ENCODE measurements at places on chromosomes 11 and 22. TPM values are rescaled to one million over a fixed set of nuclear protein-coding genes. Genes with fewer than 3 reads are reported as not detected.
A peak's percentile ranks its signal among the peaks of the same experiment; 100 is the strongest.

GRCh38 chr11:11605181-11605580, 16.6 kb downstream of the GALNT18 start:
- DNase-seq, result no peak

- DNase-seq, result peak; percentile 40
Measured at GRCh38 chr11:74956397-74957015, 7.4 kb downstream of the SPCS2 start.

DNA sequence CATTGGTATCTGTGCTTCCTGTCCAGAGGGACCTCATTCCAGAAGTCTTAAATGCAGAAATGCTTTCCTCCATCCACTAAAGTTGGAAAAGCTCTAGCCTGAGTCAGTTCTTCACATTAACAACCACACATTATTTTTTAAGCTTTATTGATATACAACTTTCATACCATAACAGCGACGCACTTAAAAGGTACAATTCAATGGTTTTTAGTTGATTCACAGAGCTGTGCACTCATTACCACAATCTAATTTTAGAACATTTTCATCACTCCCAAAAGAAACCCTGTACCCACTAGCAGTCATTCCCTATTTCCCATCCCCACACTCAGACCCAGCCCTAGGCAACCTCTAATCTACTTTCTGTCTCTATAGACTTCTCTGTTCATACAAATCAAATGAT, 27.6 kb downstream of the GALNT18 start:
- DNase-seq, result no peak

DNA sequence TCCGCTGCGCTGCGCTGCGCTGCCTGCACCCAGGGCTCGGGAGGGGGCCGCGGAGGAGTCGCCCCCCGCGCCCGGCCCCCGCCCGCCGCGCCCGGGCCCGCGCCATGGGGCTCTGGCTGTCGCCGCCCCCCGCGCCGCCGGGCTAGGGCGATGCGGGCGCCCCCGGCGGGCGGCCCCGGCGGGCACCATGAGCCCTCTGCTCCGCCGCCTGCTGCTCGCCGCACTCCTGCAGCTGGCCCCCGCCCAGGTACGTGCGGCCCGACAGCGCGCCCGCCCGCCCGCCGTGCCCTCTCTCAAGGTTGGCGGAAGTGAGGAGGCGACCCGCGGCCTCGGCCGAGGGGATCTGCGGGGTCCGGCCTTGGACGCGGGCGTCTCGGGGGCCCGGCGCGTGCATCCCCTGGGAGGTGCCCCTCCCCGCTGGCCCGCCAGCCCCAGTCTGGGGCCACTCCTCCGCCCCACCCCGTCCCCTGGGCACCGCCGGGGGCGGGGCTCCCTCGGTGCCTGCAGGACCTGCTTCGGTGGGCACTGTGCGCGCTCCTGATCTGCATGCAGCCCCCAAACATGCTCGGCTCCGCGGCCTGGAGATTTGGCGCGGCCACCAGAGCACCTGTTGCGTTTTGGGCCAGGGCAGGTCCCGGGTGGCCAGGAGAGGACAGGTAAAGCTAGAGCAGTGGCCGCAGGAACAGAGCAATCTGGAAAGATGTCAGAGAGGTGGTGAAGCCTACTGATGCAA, 429 bp downstream of the VEGFB start:
- DNase-seq, result peak; percentile 64

- no peak for DNase-seq
Measured at GRCh38 chr22:47575291-47575690, 812.8 kb downstream of the TBC1D22A start.

- DNase-seq, result no peak
Measured at GRCh38 chr22:26725012-26725676, 67.8 kb downstream of the MIAT start.

GRCh38 chr11:133966921-133967598, 10.3 kb upstream of the IGSF9B start:
- DNase-seq, result peak; percentile 52

DNA sequence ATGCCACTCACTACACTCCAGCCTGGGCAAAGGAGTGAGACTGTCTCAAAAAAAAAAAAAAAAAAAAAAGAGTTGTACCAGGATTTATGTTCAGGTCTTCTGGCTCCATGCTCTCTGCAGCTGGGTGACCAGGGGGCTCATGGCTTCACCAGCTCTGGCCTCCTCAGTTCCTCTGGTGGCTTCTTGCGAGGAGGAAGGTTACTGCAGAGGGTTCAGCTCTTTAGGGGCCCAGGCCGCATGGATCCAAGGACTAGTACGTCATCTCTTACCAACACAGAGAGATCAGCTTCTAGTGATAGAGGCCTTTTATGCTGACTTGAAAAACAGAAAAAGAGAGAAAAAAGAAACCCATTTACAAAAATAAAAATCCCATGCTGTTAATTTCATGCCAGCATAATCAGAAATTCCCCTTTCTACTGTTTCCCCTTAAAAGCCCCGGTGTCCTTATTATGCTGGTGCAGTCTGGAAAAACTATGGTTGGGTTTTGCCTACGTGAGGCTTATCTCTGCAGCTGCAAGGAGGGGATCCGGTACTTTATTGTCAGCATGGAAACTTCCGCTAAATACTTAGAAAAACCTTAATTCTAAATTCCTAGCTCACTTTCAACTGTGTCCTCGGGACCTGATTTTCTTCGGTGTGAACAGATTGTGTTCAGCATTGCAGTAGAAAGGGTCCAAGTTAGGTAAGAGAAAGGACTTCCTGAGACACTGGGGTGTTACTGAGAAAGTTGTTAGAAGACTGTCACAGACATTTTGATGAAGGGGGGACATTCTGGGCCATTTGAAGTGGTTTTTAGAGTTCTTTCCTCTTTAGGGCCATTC, 13.7 kb downstream of the ZBTB16 start:
- DNase-seq, result no peak

DNA sequence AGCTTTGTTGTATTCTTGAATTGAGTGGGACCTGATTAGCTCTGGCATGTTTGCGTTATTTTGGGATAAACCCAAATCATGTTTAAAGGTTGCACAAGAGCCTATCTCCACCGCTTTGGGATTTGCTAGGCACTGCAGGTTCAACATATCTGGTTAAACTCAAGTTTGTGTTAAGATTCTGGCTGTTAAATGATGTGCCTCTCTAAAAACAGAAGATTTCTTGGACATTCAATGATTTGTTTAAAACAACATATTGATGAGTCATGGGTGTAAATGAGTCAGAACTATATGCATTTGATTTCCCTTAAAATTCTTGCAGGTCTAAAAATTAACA, 67.4 kb downstream of the AMOTL1 start:
- DNase-seq, result no peak

GRCh38 chr11:132408877-132409276, 1038.5 kb downstream of the NTM start:
- no peak for DNase-seq

- no peak for DNase-seq
Measured at GRCh38 chr22:36381513-36382128, 6.1 kb downstream of the MYH9 start.

DNA sequence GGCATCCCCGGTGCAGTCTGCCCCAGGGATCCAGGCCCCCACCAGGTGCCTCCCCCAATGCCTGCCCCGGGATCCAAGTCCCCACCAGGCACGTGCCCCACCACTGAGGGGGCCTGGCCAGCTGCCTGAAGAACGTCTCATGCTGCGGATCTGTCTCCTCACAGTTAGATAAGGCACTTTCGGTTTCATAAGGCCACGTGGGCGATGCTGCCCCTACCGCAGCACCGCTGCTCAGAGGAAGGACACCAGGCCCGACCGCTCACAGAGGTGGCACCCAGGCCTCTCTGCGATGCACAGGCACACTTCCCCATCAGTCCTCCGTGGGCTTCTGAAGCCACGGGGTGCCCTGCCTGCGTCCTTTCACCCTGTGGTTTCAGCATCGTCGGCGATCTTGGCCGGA, 68.1 kb upstream of the BID start:
- no peak for DNase-seq

DNA sequence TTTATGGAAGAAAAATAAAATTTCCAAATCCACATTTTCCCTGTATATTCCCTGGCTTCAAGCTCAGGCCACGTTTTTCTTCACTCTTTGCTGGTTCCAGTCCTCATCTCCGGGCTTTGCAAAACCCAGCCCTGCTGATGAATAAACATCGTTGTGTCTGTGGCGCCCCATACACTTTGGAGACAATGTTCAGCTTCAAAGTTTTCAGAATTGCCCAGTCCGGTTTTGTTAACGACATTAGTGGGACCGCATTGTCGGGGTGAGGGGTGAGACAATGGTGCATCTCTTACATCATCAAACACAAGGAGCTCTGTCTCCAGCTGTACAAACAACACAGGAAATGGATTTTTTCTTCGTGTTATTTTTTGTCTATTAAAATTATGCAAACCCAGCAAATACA, 53.4 kb upstream of the HTATIP2 start:
- DNase-seq, result no peak

DNA sequence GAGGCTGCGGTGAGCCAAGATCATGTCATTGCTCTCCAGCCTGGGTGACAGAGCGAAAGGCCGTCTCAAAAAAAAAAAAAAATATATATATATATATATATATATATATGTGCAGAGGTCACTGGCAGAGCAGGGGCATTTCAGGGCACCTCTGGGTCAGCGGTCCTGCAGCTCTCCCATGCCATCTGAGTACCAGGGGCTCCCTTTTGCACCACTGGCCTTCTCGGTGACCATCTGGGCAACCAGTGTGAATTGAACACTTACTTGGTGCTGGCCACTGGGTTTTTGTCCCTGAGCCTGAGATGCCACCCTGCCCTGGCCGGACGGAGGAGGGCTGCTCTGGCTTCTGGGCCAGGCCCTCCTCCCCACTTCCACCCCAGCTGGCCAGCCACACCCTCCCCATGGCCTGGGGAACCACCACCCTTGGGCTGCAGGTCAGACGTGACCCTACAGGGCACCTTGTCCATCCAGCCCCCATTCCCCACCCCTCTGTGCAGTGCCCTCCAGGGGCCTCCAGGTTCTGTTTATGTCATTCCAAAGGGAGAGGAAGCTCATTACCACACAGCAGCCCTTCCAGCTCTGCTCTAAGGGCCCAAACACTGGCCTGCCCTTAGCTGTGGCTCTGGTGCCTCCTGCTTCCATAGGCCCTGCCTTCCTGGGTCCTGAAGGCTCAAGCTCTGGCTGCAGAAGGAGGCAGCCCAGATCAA, 10.3 kb downstream of the MAPK8IP1 start:
- no peak for DNase-seq

- DNase-seq, result peak; percentile 91
Measured at GRCh38 chr11:132844956-132845696, 687.2 kb downstream of the OPCML start.

GRCh38 chr22:45817745-45818423, 146.2 kb downstream of the ATXN10 start:
- DNase-seq, result peak; percentile 32

GRCh38 chr11:110331626-110332025, 35.2 kb upstream of the RDX start:
- no peak for DNase-seq

GRCh38 chr11:11346303-11346702, 6.7 kb downstream of the CSNK2A3 start:
- no peak for DNase-seq

DNA sequence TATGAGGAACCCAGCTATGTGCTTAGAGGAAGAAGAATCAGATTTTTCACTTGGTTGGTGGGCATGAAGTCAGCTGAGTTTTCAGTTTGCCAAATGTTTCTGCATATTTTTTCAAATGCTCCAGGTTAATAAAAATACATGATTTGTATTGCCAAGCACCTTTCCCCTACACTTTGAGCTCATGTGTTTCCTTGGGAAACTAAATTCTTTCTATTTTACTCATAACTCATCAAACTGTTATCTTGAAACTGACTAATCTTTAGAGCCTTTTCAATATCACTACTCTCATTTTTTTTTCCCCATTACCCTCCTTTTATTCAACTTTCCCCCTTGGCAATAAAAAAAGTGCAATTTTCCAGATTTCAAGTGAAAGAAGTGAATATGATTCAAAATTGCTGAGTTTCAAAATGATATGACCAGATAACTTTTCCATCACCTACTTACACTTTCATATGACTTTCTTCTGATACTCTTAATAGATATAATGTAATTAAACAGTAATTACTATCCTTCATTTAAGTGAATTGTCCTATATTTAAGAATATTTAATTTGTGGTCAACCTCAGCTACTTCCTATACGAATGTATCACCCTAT, 91.9 kb upstream of the SOX6 start:
- no peak for DNase-seq

- peak; percentile 22 for DNase-seq
Measured at GRCh38 chr11:96393753-96394348, 4.0 kb downstream of the JRKL start.

DNA sequence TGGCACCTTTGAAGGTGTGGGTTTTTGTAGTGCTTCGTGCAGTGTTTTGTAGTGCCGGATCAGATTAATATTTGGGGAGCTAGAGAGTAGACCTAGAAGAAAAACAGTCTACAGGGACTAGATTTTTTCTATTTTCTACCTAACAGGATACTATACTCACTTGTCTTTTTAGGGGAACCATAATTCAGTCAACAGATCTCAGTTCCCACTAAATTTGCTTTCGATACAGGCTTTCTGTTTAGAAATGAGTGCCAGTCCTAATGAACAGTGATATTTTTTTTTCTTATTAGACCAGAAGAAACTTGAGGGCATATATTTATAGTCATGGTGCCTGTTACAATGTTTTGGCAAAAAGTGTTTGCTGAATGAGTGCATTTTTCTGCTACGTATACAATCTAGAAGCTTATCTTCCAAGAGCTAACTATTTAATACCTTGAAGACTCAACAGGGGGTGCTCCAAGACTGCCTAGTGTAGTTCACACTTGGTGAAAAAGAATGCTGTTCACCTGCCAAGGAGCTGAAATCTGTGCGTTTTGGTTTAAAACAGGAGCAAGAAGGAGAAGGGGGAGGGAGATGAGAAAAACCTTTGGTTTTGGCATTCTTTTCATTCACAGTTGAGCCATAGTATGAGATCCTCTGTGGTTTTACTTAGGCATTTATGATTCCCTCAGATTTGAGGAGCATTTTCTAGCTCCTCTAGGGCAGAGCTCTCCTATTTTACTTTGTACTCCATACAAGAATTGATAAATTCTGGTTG, 44.9 kb upstream of the VSTM5 start:
- peak; percentile 60 for DNase-seq

Gene SYT8
- 2.8 TPM for polyA plus RNA-seq

Gene CARD18
- polyA plus RNA-seq, result not detected

Gene TRIM66
- polyA plus RNA-seq, result 2.6 TPM

Gene OR51A4
- polyA plus RNA-seq, result not detected

Gene RNH1
- polyA plus RNA-seq, result 96.2 TPM

Gene RANGAP1
- 29.5 TPM for polyA plus RNA-seq

Gene PHF21B
- 0.42 TPM for polyA plus RNA-seq

Gene MMP12
- polyA plus RNA-seq, result not detected

Gene TRIM49
- not detected for polyA plus RNA-seq

Gene ELFN2
- polyA plus RNA-seq, result 1.7 TPM

Gene OR51B5
- polyA plus RNA-seq, result 0.15 TPM
